ENCODE measurements at places on chromosomes 7 and 10. TPM values are rescaled to one million over a fixed set of nuclear protein-coding genes. Genes with fewer than 3 reads are reported as not detected.

NKX2-3 gene
- not detected for total RNA-seq

DNA sequence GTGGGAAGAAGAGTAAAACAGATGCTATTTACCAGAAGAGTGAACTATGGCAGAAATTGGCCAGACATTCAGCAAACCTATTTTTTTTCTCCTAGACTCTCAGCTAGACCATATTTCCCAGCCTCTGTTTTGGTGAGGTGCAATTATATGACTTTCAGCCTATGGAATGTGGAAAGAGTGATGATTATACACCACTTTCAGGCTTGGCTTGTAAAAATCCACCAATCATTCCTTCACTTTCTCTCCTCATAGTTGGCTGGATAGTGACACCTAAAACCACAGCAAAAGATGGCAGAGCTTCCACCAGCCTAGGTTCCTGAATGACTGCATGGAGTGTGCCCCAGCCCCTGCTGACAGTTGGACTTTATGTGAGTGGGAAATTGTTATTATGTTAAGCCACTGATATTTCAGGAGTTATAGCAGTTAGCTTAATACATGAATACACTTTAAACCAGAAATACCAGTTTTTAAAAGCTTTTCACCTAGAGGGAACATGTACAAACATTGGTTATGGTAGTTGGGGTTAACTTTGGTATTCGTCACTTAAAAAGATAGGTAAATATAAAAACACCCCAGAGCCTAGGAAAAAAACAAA is 19.1 kb upstream of the TNKS2 start:
- peak; percentile 45 for DNase-seq
- H3K36me3 ChIP-seq = no peaks in the 10 kb centered on the region
- no peak overlapping the region for H3K27ac ChIP-seq

ANXA8 gene
- 0.55 TPM for total RNA-seq

TNS3 gene
- total RNA-seq = 105 TPM

TMEM236 gene
- 0.14 TPM for total RNA-seq

- no peaks in the 10 kb centered on the region for H3K27me3 ChIP-seq
- no peak for DNase-seq
- H3K36me3 ChIP-seq = no peaks in the 10 kb centered on the region
- H3K27ac ChIP-seq = no peak overlapping the region
These were observed 1.1 kb upstream of the CNTNAP2 start for GRCh38 chr7:146115548-146115850.

MAGI2 gene
- total RNA-seq = 5.8 TPM

DNA sequence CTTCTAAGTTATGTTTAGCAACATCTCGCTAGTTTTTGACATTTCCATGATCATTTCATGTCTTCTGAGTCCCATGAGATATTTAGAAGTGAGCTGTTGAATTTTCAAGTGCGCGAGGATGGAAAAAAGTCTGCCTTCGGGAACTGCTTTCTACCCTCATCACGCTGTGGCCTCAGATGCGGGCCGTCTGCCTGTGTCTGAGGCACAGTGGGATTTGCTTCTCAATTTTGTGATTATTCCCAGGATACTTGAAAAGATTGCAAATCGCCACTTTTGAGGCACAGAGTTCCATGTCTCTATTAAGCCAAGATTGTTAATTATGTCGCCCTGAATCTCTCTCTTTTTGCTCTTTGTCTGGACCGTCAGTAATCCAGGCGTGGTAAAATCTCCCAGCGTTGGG is 30.8 kb upstream of the NKX6-2 start:
- H3K27me3 ChIP-seq = peaks cover 7% of the 10 kb centered on the region
- no peak overlapping the region for H3K27ac ChIP-seq
- no peak for DNase-seq
- no peaks in the 10 kb centered on the region for H3K36me3 ChIP-seq

GRCh38 chr10:79103129-79103528 is 34.4 kb downstream of the ZMIZ1 start:
- no peak overlapping the region for H3K27ac ChIP-seq
- DNase-seq = no peak
- no peak overlapping the region for H3K4me3 ChIP-seq
- no peaks in the 10 kb centered on the region for H3K36me3 ChIP-seq

DNA sequence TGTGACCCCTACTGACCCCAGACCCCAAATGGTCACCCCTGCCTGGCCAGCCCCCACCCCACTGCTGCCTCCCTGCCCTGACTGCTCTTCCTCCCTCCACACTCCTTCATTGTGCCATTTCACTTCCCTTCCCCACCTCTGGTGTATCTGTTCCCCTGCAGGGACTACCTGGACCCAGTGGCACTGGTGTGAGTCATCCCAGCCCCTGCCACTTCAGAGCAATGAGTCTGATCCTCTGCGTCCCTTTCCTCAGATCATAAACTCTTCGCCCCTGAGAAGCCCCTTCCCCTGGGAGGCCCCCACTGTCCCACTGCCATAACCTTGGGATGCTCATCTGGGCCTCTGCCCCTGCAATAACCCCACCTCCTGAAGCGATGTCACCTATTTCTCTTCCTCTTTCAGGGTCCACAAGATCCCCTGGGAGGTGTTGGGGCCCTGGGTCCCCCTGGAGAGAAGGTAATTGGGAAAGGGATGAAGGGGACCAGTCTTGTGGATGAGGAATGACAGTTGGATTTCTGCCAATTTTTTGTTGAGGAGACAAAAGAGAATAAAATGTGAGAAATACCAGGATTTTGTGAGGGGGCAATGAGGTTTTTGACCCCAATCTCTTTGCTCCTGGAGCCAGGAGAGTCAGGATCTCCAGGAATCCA is 19.1 kb upstream of the VOPP1 start:
- H3K27ac ChIP-seq = no peak overlapping the region
- DNase-seq = no peak
- H3K4me3 ChIP-seq = no peak overlapping the region
- H3K27me3 ChIP-seq = peaks cover 5% of the 10 kb centered on the region

LIPN gene
- total RNA-seq = not detected

PDGFA gene
- total RNA-seq = 47.1 TPM
